T-helper 17 cell (primary cell): ENCODE measurements at places on chromosomes 12 and 14. TPM values are rescaled to one million over a fixed set of nuclear protein-coding genes. Genes with fewer than 3 reads are reported as not detected.

DNA sequence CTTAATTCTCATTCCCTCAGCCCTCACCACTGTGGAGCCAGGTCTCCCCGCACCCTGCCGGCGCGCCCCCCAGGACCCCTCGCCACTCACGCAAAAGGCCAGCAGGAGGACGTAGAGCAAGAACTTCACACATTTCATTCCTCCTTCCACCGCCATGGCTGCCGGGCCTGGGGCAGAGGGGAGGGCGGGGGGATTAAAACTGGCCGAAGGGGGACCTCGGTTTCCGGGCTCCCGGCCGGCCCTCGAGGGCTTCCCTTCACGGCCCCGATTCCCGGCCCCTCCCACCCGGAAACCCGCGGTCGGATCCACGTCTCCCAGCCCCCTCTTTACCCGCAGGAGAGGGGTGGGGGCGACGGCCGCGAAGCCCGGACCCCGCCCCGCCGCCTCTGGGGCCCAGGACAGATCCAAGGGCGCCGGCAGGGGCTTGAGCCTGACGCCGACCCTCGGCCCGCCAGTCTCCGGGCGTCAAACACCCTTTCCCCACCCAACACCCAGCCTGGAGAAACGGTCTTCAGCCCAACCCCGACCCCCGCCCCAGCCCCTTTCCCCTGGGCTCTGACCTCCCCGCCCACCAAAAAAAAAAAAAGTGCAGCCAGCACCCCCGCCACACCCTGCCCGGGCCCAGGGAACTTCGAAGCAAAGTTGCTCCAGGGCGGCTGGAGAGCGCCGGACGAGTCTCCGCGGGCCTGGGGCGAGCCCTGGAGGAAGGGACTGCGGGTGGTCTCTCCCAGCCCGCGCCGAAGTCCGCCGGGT is 447 bp downstream of the CD63 start:
- no peak for DNase-seq
- peaks cover 37% of the 10 kb centered on the region for H3K4me1 ChIP-seq
- no peaks in the 10 kb centered on the region for H3K36me3 ChIP-seq
- no peak overlapping the region for H3K27ac ChIP-seq

The ZBTB42 gene
- total RNA-seq, result 3.3 TPM

DNA sequence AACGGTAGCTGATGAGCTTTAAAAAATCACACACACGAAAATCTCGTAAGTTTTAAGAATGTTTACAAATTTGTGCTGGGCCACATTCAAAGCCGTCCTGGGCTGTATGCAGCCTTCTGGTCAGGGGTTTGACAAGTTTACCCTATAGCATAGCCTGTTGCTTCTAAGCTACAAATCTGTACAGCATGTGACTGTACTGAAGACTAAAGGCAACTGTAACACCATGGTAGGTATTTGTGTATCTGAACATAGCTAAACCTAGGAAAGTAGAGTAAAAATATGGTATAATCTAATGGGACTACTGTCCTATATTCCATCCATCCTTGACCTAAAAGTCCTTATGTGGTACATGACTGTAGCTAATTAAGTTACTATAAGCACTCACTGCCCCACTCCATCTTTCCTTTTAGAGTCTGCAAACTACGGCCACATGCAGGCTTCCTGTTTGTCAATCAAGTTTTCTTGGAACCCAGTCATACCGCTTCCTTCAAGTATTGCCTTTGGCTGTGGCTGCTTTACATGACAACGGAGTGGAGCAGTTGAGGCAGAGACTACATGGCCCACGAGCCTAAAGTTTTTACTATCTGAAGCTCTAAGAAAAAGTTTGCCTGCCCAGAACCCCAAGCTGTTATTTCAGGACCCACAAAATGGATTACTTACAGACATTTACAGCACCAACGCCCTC is 18.5 kb downstream of the KRT7 start:
- H3K27ac ChIP-seq, result peak overlapping the region; percentile 49
- peak overlapping the region; percentile 7 for H3K4me3 ChIP-seq
- DNase-seq, result no peak
- H3K4me1 ChIP-seq, result peaks cover 29% of the 10 kb centered on the region
- H3K36me3 ChIP-seq, result peaks cover 3% of the 10 kb centered on the region

The GPR132 gene
- total RNA-seq, result 43.4 TPM

- H3K4me1 ChIP-seq, result peaks cover 46% of the 10 kb centered on the region
- H3K36me3 ChIP-seq, result no peaks in the 10 kb centered on the region
- no peaks in the 10 kb centered on the region for H3K27me3 ChIP-seq
- H3K27ac ChIP-seq, result peak overlapping the region; percentile 57
- no peak for DNase-seq
Observed at GRCh38 chr14:20489093-20489994, 16.0 kb upstream of the RNASE10 start.

- no peak for DNase-seq
- peaks cover 5% of the 10 kb centered on the region for H3K36me3 ChIP-seq
- no peaks in the 10 kb centered on the region for H3K4me1 ChIP-seq
- no peaks in the 10 kb centered on the region for H3K27me3 ChIP-seq
Observed at GRCh38 chr14:81153187-81153586, 67.6 kb downstream of the GTF2A1 start.

The GPR135 gene
- total RNA-seq, result 1.7 TPM

DNA sequence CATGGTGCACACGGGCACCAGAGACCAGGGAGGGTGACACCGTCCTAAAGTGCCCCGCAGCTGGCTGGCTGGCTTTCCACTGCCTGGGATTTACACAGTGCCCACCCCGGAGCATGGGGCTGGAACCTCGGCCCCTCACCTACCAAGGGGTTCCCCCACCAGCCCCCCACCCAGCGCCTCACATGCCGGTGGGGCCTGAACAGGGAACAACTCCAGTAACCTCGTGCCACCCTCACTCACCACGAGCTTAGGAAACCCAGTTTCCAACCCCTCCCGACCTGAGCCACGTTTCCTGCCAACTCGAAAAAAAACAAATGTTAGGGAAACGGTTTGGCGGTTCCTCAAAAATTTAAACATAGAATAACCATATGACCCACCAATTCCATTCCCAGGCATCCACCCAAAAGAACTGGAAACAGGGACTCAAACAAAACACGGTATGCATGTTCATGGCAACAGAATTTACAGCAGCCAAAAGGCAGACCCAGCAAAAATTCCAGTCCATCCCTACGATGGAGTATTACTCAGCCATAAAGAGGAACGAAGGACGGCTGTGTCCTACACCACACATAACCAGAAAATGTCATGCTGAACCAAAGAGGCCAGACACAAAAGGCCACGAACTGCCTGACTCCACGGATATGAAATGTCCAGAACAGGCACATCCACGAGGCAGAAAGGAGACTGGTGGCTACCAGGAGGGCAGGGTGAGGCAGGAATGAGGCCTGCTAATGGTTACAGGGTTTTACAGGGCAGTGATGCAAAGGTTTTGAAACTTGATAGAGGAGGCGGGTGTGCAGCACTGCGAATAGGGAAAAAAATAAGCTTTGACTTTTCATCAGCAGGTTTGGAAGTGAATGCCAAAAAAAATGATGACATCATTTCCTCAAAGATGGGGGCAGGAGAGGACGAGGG is 68.9 kb downstream of the NCOR2 start:
- H3K4me1 ChIP-seq, result peaks cover 47% of the 10 kb centered on the region
- peak overlapping the region; percentile 90 for H3K27ac ChIP-seq
- no peak for DNase-seq
- no peak overlapping the region for H3K4me3 ChIP-seq
- H3K36me3 ChIP-seq, result peaks cover 5% of the 10 kb centered on the region

- H3K27ac ChIP-seq, result peak overlapping the region; percentile 98
- H3K36me3 ChIP-seq, result no peaks in the 10 kb centered on the region
- H3K4me1 ChIP-seq, result peaks cover 35% of the 10 kb centered on the region
Observed at GRCh38 chr14:35414365-35414764, 9.8 kb upstream of the NFKBIA start.

DNA sequence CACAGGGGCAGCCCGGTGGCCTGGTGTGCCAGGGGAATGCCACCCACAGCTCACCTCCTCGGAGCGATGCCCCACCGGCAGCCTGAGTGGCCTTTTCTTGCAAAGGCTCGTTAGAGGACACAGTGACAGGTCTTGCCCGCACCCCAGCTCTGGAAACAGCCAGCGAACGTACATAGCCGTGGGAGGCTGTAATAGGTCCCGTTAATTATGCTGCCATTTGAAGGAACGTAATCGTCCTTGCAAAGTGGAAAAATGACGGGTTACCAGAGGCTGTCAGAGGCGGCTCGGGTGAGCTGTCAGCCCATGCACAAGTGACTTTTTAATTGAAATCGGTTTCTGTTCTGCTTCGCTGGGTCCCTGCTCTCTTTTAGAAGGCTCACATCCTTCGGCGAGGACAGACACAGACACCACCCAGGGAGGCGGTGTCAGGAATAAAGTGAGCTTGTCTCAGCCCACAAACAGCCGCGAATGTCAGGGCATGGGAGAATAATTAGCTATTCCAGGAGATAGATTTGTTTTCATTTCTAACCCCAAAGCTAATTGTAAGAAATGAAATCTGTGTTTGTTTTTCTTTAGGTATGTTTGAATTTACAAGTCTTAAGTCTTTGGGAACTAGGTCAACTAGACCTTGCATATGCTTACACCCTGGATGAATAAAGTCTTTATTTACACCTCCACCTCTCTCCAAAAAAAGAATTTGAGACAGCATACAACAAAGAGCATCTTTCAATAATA is 77.2 kb upstream of the RFLNA start:
- no peaks in the 10 kb centered on the region for H3K4me1 ChIP-seq
- no peak overlapping the region for H3K4me3 ChIP-seq
- DNase-seq, result no peak
- peaks cover 11% of the 10 kb centered on the region for H3K27me3 ChIP-seq
- peaks cover under 1% of the 10 kb centered on the region for H3K36me3 ChIP-seq
- H3K27ac ChIP-seq, result no peak overlapping the region

GRCh38 chr12:48943221-48943620 is 14.1 kb downstream of the ARF3 start:
- DNase-seq, result no peak
- no peak overlapping the region for H3K27ac ChIP-seq
- H3K27me3 ChIP-seq, result no peaks in the 10 kb centered on the region
- no peak overlapping the region for H3K4me3 ChIP-seq
- peaks cover 9% of the 10 kb centered on the region for H3K36me3 ChIP-seq
- peaks cover 26% of the 10 kb centered on the region for H3K4me1 ChIP-seq

DNA sequence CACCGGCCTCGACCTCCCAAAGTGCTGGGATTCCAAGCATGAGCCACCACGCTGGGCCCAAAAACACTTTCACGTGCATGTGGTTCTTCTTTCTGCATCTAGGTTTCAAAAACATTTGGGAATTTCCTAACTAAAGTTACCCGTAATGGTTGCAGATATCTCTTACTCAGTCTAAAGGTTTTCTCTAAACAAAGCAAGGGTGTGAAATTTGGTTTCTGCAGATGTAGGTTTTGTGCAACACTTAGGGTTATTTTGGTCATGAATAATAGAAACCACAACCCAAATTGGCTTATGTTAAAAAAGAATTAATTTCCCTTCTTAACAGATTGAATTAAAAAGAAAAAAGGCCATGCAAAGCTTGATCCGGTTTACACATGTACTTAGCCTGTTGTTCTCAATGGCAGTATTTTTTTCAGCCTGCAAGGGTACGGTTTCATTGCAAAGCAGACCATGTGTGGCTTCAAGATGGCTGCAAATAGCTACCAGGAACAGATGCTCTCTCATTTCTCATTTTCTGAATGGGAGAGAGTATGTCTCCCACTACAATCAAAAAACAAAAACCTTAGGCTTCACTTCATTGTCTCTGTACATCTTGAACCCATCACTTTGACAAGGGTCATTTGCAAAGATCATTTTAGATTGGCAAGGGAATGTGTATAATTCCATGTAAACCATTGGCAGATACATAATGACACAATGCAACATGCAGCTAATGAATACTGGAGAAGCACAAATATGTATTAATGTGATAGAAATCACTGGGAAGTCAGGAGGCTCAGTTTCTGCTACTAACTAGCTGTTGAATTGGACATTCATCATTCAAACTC is 491.2 kb upstream of the FLRT2 start:
- H3K4me1 ChIP-seq, result no peaks in the 10 kb centered on the region
- no peaks in the 10 kb centered on the region for H3K27me3 ChIP-seq
- DNase-seq, result no peak
- H3K4me3 ChIP-seq, result no peak overlapping the region
- H3K36me3 ChIP-seq, result no peaks in the 10 kb centered on the region
